Tibial nerve (tissue), 4 donors: ENCODE measurements at places on chromosomes 2 and 18. TPM values are rescaled to one million over a fixed set of nuclear protein-coding genes. Genes with fewer than 3 reads are reported as not detected.

The LIPT1 gene
- 9.8 TPM for total RNA-seq

DNA sequence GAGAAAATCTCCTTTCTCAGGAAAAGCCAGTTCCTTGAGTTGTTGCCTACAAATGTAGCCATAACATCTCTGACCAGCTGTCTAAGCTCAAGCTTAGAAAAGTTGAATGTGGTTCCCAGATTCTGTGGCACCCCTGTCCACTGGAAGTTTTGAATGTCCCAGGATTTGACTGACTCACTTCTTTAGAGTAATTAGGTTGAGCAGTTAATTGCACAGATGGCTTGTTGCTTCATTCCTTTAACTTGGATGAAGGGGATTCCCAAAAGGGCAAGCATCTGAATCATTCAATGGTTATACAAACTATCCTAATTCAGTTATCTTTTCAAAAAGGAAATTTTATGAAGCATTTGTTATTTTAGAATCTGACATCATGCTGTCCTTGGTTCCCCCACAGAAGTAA, 374.7 kb downstream of the LNPK start:
- H3K27me3 ChIP-seq, result no peaks in the 10 kb centered on the region
- no peak overlapping the region for H3K27ac ChIP-seq
- H3K4me3 ChIP-seq, result no peak overlapping the region
- DNase-seq, result no peak
- no peaks in the 10 kb centered on the region for H3K36me3 ChIP-seq
- no peaks in the 10 kb centered on the region for H3K4me1 ChIP-seq

DNA sequence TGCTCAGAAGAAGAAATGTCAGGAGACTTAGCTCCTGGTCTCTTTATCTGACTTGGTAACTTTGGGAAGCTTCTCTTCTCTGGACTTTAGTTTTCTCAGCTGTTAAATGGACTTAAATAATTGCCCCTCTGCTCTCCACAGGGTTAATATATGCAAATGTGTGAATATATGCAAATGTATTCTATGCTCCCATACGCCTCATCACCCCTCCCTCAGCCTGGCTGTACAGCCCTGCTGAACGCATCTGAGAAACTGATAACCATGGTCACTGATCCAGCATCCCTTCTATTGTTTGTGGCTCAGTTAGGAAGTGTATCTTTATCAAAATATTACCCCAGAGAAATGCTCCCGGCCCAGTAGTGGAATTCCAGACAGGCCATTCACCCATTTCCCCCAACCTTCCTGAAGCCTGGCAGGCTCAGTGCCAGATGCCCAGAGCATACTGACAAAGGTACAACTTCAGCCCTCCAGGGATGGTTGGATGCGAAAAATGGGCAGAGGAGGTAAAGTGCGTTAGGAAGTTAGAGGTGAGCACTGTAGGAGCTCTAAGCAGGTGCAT, 103.4 kb downstream of the DYSF start:
- H3K27me3 ChIP-seq, result peaks cover 15% of the 10 kb centered on the region
- no peak for DNase-seq
- no peaks in the 10 kb centered on the region for H3K36me3 ChIP-seq
- H3K27ac ChIP-seq, result no peak overlapping the region

DNA sequence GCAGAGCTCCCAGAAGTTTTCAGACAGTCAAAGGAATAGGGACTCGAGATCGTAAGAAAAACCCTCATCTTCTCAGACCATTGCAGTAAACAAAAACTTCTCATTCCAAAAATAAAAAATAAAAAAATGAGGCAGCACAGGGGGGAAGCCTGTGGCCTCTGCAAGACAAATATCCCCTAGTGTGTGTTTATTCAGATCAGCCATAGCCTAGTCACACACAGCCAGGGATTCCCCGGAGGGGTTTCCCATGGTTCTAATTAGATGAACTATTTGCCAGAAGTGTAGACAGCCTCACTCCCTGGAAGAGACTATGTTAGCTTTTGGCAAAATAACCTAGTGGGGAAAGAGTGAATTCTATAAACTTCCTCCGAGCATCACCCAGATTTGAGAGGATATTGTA, 122.9 kb upstream of the KLF7 start:
- no peaks in the 10 kb centered on the region for H3K27me3 ChIP-seq
- no peak for DNase-seq
- H3K4me1 ChIP-seq, result no peaks in the 10 kb centered on the region
- H3K27ac ChIP-seq, result no peak overlapping the region

DNA sequence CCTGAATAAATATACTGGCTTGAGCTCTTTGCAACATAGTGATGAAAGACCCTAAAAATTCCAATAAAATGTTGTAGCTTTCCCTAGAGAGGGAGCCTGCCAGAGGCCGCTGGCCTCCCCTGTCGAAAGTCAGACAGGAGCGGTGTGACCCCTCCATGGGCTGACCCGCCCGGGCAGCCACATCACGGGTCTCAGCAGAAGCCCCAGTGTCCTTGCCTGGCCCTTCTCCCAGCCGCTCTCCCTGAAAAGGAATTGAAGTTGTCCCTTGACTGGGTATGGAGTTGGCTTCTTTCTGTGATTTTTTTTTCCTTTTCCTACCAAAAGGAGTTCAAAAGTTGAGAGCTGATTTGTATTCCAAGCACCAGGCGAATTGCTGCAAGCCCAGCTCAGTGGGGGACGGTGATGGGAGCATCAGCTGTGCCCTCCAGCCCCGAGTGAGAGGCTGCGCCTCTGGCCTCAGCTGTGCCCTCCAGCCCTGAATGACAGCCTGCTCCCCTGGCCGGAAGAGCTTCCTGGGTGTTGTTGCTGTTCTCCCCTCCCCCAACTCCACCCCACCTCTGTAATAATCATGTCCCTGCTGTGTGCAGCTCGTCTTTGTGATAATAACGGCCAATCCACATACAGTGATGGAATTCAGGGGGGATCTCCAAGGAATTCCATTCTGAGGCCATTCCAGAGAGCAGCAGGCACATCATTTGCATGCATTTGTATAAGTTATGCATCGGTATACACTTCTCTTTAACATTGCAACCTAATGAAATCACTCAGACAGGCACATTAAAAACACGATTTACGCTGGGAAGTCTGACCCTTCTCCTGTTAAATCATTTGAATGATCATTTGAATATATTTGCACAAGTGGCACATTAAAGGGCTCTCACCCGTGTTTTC, 501.0 kb downstream of the EIPR1 start:
- no peaks in the 10 kb centered on the region for H3K36me3 ChIP-seq
- no peak overlapping the region for H3K27ac ChIP-seq
- H3K4me3 ChIP-seq, result no peak overlapping the region
- DNase-seq, result no peak

DNA sequence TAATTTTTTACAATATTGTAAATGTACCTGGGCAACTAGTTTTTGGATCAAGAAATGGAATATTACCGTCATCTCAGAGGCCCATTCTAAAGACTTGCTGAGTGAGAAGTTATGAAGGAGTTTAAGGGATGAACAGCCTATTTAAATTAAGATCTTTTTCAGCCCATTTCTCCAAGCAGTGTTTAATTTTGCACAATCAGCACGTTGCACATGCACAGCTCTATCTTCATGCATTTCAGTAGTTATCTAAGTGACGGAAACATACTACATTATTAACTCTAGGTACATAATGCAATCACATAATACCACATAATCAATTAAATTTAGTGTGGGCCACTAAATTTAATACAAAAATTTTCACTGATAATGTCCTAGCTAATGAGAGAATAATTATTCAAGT, 582.1 kb upstream of the DSEL start:
- no peaks in the 10 kb centered on the region for H3K36me3 ChIP-seq
- DNase-seq, result no peak
- H3K4me1 ChIP-seq, result no peaks in the 10 kb centered on the region
- no peaks in the 10 kb centered on the region for H3K27me3 ChIP-seq

GRCh38 chr18:38358805-38359657, 793.4 kb upstream of the CELF4 start:
- no peaks in the 10 kb centered on the region for H3K27me3 ChIP-seq
- H3K4me3 ChIP-seq, result no peak overlapping the region
- H3K4me1 ChIP-seq, result no peaks in the 10 kb centered on the region
- DNase-seq, result no peak

GRCh38 chr18:64090876-64091275, 58.0 kb downstream of the LINC00305 start:
- DNase-seq, result no peak
- H3K27me3 ChIP-seq, result no peaks in the 10 kb centered on the region
- no peaks in the 10 kb centered on the region for H3K36me3 ChIP-seq
- no peak overlapping the region for H3K27ac ChIP-seq

DNA sequence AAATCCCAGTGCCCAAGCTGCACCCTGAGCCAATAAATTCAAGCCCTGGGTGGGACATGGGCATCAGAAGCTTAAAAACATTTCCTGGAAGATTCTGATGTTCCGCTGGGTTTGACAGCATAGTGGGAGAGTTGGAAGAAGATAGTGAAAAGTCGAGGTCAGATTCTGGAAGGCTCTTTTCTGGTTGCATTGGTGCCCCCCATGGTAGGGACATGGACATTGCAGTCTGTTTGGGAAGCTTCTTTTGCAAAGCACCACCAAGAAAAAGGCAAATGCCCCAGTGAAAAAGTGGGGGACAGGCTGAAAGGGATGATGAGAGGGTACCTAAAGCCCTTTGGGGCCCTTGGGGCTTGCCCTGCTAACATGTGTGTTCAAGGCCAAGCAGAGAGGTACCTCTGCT, 21.0 kb downstream of the MERTK start:
- no peak overlapping the region for H3K4me3 ChIP-seq
- peaks cover 4% of the 10 kb centered on the region for H3K36me3 ChIP-seq
- H3K4me1 ChIP-seq, result peaks cover 15% of the 10 kb centered on the region

GRCh38 chr2:30074023-30074422, 72.8 kb upstream of the YPEL5 start:
- no peak for DNase-seq
- no peaks in the 10 kb centered on the region for H3K36me3 ChIP-seq
- no peak overlapping the region for H3K27ac ChIP-seq

DNA sequence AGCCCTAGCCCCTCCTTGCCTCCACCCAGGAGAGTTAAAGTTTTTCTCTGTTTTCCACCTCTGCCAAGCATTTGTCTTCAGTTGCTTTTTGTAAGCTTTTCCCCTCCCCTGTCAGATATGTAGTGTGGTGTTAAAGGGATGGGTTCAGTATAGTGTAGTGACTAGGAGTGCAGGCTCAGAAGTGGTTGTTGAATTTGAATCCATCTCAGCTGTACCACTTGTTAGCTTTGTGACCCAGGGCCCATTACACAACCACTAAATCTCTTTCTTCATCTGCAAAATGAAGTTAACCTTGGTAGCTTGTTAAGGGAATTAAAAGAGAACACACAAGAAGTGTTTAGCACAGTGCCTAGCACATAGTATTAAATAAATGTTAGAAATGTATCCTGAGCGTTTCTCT, 56.9 kb downstream of the MAP3K20 start:
- no peak overlapping the region for H3K4me3 ChIP-seq
- no peak for DNase-seq
- H3K27ac ChIP-seq, result no peak overlapping the region
- H3K4me1 ChIP-seq, result no peaks in the 10 kb centered on the region
- no peaks in the 10 kb centered on the region for H3K27me3 ChIP-seq
- no peaks in the 10 kb centered on the region for H3K36me3 ChIP-seq

DNA sequence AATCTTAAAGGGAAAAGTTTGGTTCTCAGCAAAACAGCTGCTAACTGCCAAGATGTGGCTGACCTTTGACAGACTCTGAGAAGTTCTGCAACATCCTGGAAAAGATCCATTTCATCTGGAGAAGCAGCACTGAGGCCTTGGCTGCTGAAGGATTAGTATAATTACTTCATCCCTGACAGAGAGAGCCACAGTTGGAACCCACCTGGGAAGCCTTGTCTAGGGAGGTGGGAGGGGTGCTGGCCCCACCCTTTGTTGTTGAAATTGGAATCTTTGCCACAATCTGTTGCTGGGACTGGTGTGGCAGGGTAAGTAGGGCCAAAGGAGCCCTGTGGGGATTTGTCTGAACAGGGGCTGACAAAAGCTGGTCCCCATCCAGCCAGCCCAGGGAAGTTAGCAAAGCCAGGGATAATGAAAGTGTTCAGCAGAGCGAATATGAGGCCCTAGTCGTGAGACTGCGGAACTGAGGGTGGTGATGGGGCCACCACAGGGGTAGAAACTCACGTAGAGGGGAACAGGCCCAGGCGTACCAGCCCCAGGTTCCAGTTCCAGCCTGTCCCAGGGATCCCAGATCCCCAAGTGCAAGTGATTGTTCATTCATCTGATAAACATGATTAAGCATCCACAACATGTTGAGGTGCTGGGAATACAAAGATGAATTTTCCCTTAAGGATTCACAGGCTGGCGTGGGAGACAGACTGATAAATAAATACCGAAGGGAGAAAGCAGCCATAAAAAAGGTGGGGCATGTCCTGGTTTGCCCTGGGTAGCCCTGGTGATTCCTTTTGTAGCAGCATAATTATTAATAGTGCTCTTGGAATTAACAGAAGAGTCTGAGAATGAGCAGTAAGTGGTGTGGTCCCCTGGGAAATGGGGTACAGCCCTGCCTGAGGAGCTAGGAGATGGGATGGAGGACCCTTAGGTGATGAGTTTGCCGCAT, 60.0 kb downstream of the MYO1B start:
- H3K4me3 ChIP-seq, result no peak overlapping the region
- H3K36me3 ChIP-seq, result no peaks in the 10 kb centered on the region
- H3K4me1 ChIP-seq, result peaks cover 14% of the 10 kb centered on the region

DNA sequence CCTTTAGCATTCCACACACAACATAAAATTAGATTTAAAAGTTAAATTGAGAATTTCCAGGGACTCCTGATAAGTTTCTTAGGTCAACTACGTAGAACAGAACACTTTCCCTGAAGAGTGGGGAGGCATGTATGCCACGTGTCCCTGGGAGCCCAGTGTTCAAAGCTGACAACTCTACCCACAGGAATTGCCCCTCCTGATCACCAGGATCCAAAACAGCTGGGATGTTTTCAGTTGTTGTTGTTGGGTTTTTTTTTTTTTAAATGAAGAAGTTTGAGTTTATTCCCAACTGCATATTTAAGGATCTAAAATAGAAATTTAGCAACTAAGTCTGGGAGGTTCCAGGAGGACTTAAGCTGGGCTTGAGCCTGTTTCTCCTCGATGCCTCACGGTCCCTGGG, 100.5 kb downstream of the TPGS2 start:
- H3K27ac ChIP-seq, result no peak overlapping the region
- H3K36me3 ChIP-seq, result peaks cover 15% of the 10 kb centered on the region
- no peak for DNase-seq
- H3K4me1 ChIP-seq, result peaks cover 12% of the 10 kb centered on the region
- no peaks in the 10 kb centered on the region for H3K27me3 ChIP-seq

DNA sequence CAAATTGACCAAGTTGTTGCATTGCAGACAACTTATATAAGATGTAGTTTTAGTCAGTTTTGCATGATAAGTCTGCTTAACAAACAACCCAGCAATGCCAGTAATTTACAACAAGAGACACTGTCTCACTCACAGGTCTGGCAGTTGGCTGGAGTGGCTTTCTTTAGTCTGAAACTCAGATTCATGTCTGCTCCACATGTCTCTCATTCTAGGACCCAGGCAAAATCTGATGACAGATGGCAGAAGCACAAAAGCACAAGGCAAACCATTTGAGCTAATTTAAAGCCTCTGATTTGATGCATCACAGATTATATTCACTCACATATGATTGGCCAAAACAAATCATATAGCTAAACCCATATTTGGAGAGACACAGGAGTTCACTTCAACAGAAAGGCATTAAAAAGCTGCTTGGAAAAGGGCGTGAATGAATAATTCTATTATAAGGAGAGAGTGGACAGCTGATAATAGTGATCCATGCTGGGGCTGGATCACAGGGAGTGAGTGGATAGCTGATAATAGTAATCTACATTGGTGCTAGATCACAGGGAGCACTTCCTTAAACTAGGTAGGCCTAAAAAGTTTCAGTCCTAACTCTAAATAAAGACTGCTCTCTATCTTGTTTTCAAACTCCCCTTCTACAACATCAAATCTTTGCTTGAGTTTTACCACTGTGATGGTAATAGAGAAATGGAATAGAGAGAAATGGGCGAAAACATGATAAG, 593.2 kb upstream of the ZNF804A start:
- H3K4me3 ChIP-seq, result no peak overlapping the region
- H3K4me1 ChIP-seq, result no peaks in the 10 kb centered on the region
- H3K27ac ChIP-seq, result no peak overlapping the region
